GM12891 (cell line): ENCODE measurements at places on chromosomes 16 and 17.

GRCh38 chr17:79621151-79621943, 10.5 kb upstream of the RBFOX3 start:
- DNase-seq: no peak

GRCh38 chr16:10878644-10879501, 1.9 kb downstream of the CIITA start:
- no peak for DNase-seq

DNA sequence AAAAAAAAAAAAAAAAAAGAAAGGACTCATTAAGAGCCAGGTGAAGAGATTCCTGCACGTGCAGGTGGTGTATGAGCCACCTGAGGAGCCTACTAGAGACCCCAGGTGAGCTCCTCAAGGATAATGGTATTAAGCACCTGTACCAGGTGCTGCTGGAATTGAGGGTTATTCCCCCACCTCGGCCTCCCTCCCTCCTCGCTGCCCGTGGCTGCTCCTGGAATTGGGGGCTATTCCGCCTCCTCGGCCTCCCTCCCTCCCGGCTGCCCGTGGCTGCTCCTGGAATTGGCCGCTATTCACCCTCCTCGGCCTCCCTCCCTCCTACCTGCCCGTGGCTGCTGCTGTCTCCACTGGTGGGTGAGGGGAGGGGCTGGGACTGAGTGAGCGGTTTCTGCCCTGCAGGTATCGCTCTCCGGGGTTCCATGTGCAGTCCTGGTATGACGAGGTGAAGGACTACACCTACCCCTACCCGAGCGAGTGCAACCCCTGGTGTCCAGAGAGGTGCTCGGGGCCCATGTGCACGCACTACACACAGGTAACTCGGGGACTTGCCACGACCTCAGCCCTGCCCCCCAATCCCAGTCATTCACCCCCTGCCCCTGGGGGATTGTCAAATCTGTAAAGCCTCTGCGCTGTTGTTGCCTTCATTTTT, 29.3 kb downstream of the CRISPLD2 start:
- DNase-seq: no peak

GRCh38 chr16:4663777-4664465, 29.4 kb upstream of the NUDT16L1 start:
- no peak for DNase-seq

DNA sequence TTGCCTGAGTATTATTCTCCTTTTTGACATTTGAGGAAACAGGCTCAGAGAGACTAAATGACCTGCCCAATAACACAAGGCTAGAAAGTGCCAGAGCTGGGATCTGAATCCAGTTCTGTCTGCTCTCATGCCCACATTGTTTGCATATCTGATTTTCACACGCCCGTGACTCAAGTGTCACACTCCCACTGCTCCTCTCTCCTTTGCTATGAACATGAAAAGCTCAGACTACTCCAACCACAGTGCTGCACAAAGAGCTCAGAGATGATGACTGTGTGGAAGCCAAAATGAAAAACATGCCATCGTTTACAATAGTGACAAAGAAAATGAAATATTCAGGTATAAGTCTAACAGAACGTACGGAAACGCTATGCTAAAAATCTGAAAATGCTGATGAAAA, 107.9 kb downstream of the SMG6 start:
- no peak for DNase-seq

GRCh38 chr17:7017827-7018200, 5.0 kb upstream of the BCL6B start:
- DNase-seq: no peak

DNA sequence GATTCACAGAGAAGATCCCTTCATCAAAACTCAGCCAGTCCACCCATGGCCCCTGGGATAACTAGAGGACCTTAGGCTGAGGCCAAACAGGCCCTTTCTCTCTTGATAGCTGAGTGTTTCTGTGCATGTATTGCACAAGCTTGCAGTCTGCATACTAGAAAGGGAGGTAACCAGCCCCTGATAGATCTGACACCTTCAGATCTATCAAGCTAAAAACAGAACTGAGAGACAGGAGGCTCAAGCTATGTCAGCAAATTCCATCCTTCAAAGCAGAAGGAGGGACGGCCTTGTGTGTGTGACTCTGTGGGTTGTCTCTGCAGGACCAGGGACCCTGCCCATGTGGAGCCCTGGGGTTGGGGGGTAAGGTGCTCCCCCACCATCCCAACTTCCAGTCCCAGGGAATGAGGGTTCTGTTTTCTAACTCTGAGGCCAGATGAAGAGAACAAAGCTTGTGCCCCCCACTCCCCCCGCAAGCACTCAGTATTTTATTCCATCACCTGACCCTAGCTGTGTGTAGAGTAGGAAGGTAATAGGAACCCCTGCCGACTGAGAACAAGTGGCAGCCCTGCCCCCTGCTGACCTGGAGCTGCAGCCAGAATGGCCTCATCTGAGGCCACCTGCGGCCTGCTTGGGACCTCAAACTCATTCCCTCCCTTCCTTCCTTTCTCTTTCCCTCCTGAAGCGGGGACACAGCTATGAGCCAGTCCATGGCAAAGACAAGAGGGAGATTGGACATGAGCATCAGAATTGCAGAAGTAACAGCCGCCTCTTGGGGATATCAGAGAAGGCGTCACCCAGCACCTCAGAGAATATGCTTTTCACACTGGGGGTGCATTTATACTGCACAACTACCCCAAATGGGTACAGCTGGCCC, 63.8 kb downstream of the SMPD3 start:
- DNase-seq: no peak

- no peak for DNase-seq
Measured at GRCh38 chr17:784143-784542, 2.0 kb downstream of the MRM3 start.

GRCh38 chr17:57338257-57338914, 82.1 kb downstream of the MSI2 start:
- peak; percentile 47 for DNase-seq

- DNase-seq: no peak
Measured at GRCh38 chr16:8773537-8773936, 23.9 kb downstream of the TMEM186 start.

GRCh38 chr16:1019231-1020090, 37.9 kb downstream of the SOX8 start:
- no peak for DNase-seq

- no peak for DNase-seq
Measured at GRCh38 chr17:17104494-17104893, 62.2 kb downstream of the MPRIP start.

DNA sequence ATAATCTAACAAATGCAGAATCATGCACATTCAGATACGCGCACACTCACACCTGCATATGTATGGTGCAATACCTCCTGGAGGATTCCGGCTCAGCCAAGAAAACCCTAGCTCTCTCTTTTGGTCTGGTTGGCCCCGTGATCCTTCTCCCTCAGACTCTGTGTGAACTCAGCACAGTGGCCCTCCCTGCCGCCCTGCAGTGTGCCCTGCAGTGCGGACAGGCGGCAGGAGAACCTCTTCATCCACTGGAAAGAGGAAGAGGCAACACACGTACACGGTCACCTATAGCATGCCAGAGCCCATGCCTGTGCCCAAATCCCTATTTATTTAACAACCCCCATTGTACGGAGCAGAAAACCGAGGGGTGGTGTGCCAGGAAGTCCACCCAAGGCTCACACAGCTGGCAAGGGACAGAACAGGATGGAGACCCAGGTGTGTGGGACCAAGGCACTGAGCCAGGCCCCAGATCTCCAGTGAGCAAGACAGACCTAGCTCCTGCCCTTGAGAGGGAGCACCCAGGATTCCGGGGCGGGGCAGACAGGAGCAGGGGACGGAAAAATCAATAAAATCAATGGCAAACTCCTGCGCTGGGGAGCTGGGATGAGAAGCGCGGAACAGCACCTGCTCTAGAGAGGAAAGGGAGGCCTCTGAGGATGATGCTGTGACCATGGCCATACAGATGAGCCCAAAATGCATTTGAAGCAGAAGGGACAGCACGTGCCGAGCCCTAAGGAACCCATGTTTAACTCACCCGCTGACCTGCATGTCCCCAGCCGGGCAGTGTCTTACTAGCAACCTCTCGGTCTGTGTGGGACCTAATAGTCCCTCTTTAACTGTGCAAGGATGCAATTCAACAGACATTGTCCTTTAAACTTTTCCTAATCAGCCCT, 54.7 kb upstream of the CIBAR2 start:
- DNase-seq: no peak

DNA sequence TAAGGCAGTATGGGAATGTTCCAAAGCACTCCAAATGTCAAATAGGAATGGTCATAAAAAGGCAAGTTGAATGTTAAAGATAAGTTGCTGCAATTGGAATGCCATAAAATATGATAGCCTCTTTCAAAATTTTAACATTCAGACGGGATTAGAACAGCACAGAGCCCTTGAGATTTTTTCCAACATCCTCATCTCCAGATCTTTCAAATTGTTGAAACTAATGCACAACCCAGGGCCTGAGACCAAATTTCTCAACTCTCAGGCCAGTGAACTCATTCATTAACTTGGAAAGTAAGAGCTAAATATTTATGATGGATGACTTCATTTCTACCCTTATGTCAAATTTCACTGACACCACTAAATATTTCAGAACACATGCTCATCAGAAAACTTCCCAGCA, 346.5 kb upstream of the XYLT1 start:
- no peak for DNase-seq

DNA sequence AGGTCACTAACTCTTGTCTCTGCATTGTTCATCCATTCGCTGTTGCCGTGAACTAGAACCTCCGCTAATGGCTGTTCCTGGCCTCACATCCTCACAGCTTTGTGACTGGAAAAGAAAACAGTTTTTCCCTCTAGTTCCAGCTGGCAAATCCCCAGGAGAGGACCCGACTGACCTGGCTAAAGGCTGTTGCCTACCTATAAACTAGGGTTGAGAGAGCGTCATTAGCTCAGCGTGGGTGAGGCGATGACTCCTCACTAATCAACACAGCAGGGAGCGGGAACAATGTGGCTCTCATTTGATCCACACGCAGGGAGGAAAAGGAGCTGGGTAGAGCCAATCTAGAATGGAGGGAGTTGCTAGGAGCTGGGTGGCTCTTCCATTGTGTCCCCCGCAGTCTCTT, 282.1 kb upstream of the IRX5 start:
- DNase-seq: no peak

DNA sequence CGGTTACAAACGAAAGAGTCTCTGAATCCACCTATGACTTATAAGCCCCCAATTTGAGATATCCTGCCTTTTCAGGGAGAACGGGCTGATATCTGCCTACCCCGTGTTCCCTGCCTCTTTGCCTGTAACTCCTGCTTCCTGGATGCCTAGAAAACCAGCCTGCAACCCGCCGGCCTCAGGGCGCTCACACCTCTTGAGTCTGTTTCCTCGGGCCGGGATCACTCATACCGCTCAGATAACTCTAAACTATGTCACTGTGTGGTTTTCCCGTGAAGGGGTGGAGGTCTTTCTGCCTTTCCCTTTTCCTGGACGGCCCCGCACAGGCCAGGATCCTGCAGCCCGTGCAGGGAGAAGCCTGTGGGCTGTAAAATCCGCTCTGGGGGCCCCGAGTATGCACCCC, 10.4 kb downstream of the RPUSD1 start:
- no peak for DNase-seq

GRCh38 chr16:26475596-26475995, 591.1 kb upstream of the C16orf82 start:
- DNase-seq: no peak

DNA sequence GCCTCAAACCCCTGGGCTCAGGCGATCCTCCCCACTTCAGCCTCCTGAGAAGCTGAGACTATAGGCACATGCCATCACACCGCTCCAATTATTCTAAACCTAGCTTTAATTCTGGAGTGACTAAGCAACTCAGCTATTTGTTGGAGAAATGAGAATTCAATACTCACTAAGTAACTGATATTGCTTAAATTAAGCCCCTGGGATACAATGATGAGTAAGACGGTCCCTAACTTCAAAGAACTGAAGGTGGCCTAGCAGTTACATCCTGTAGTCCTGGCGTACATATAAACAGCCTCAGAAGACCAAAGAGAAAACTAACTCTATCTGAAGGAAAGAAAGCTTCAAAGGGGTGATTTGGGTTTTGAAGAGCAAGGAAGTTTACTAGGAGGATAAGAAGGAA, 25.0 kb downstream of the XPO6 start:
- no peak for DNase-seq

DNA sequence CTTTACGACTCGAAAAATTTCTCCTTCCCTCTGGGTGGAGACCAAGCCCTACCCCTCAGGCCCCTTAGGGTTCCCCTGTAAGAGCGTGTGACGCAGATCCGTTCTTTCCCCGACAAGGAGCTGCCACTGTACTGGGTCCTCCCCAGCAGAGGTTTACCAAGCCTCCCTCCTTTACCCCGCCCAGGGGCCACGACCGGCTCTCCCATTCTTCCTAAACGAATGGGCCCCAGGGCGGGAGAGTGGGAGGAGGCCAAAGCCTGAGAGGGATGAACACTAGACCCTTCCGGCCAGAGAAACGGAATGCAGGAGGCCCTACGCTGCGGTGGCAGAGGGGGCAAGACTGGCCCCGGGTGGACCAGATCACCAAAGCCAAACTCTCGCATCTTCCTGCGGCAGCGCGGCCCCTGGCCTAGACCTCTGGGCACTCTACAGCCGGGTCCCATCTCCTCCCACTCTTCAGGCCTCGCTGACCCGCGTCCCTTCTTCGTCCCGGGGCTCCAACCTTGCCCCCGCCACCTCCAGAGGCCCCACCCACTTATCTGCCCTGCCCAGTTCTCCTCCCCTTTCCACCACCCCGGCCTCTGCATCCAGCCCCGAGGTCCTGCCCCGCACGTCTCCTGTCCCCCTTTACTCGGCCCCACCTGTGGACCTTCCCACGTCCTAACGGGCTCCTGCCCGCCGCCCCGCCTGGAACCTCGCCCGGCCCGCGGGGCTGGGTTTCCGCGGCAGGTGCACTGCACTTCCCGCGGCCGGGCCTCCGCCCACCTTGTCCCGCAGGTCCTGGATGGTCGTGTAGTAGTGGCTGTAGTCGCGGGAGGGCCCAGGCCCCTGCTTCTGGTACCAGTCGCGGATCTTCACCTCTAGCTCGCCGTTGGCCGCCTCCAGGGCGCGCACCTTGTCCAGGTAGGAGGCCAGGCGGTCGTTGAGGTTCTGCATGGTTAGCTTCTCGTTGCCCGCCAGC, 765 bp downstream of the KRT19 start:
- no peak for DNase-seq

GRCh38 chr17:42287305-42287976, 857 bp upstream of the STAT5A start:
- DNase-seq: no peak

GRCh38 chr16:53052519-53053501, at the start of gene CHD9NB:
Gene CHD9NB, minus strand, starts transcription at chr16:53052897. Its CDS starts 8,739 bp downstream, at chr16:53044158.
- no peak for DNase-seq

DNA sequence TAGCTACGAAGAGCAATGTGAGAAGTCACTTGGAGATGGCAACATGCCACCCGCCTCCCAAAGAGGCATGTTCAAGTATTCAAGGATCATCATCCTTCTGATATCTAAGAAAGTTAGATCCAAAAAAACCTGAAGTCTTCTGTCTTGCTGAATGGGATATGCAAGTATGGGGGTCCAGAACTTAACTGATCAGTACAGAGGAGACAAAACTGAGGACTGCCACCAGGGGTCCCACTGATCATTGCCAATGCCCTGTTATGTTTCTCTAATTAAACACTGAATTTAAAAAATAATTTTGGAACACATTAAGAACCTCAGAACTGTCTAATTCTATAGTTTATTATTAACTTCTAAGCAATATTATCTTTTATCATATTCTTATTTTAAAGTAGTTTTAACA, 99.7 kb downstream of the CDH8 start:
- no peak for DNase-seq
